Right ventricle myocardium superior (tissue), 1 donor: ENCODE measurements at places on chromosomes 5 and 9. TPM values are rescaled to one million over a fixed set of nuclear protein-coding genes. Genes with fewer than 3 reads are reported as not detected.

DNA sequence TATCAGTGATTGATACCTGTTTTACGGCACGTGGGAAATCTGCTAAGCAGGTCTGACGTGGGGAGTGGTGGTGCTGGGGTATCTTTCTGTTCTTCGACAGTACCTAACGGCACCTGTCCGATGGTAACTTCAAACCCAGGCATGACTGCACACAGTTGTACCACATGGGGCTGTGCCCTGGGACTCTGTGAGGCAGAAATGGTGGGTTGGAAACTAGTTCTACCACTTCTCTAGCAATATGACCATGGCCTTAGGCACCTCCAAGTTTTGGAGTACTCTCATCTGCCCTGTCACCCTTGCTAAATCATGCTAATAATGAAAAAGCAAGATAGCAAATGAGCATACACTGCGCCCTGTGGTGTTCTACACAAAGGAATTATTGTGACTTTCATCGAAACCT, 30.9 kb downstream of the EPB41L4B start:
- DNase-seq, result no peak

DNA sequence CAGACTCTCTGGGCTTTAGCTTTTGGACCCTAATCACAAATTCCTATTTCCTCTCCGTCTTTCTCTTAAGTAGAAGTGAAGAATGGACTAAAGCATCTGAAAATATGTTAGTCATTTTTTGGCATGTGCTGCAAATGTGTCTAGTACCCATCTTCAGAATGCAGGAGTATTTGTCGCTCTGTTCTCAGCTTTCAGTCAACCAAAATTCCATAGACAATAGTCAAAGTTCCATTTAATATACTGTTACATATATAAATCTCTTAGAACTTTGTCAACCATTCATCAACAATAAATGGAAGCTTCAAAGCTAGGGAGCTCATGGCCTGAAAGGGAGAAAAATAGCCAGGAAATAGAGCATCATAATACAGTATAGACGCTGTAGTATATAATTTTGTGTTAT, 509.4 kb downstream of the BNC2 start:
- no peak for DNase-seq

- no peak for DNase-seq
These were observed 352.1 kb upstream of the CDH18 start for GRCh38 chr5:20340126-20340525.

GRCh38 chr9:68690088-68690487, 15.0 kb upstream of the PIP5K1B start:
- DNase-seq, result peak; percentile 49

Gene F2RL2
- total RNA-seq, result 0.13 TPM

Gene SLC12A7
- 172 TPM for total RNA-seq
